ENCODE measurements at places on chromosomes 11 and 22.

GRCh38 chr11:120611581-120611980 lies 100.0 kb downstream of the GRIK4 start:
- no peak for DNase-seq

- DNase-seq: no peak
Measured at GRCh38 chr11:102705626-102706025, at the start of gene MMP27. Gene MMP27 (minus strand): TSS chr11:102705769. CDS start chr11:102705714, 55 bp downstream.

DNA sequence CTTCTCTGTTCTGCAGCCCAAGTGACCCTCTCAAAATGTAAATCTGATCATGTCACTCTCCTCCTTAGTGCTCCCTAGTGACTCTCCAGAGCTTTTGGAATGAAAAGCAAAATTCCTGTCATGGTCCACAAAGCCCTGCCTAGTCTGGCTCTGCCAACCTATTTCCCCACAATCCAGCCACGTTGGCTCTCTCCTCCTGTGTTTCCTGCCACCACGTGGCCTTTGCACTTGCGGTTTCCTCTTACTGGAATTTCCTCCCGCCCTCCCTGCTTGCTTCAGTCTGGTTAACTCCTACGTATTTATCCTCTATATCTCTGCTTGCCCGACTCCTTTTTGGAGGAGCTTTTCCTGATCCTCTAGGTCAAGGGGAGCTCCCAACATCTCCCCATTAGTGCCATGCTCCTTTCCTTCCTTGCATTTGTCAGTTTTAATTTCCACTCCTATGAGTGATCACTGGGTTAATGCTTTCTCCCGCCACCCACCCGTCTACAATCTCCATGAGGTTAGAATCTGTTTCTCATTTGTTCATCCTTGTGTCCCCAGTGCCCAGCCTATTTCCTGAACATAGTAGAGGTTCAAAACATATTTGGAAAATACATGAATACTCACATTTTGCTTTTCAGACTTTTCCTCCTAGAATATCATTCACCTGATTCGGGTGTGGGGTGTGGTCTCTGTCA lies 11.5 kb downstream of the NNMT start:
- DNase-seq: no peak

GRCh38 chr11:2374456-2375201 lies 2.5 kb upstream of the CD81 start:
- no peak for DNase-seq

DNA sequence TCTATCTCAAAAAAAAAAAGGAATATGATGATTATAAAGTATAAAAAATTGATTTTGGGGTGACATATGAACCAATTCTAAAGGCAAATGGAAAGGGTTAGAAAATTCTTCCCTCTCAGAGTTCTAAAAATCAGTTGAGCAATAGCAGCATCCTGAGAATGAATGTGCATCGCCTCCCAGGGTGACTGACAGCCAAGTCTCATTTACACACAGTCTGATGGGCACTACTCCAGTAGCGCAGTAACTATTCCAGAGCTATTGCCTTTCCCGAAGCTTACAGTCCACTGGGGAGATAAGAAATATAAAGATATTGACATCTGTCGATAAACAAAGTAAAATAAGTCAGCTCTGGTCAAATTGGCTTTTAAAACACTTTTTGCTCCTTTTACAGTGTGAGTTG lies 32.3 kb upstream of the SORL1 start:
- no peak for DNase-seq

DNA sequence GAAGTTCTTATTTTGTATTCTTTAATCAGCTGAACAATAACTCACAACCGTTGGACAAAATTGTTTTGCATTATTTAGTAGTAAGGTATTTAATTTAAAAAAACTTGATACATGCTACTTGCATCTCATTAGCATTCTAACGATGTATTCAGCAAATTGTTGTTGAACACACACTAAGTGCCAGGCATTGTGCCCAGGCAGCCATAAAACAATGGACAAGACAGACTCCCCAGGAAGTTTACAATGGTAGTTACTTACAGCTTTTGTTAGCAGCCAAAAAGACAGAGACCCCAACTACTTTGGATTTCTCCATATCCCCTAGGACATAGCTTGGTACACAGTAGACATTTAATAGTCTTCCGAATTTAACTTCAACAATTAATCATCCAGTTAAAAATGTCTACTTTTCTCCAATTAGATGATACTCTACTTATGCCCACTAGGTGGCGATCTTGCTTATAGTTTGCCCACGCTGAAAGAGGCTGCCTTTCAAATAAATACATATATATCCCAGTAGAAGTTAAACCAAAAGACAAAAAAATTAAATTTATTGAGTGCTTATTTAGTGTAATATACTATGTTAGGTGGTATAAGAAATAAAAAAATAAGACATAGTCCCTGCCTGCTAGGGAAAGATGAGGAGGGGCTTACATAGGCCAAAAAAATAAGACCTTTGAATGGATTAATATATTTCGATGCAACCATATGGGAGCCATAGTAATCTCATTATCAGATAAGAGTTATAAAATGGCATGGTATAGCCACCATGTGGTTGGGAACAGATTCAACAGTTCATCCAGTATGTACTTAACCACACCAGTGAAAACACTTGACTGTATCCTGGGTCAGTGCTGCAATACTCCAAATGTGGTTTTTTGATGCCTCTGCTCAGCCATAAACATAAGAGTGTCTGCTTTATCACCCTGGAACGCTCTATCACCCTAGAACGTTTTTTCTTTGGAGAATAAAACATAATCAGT lies 2.0 kb upstream of the FJX1 start:
- DNase-seq: peak; percentile 6

DNA sequence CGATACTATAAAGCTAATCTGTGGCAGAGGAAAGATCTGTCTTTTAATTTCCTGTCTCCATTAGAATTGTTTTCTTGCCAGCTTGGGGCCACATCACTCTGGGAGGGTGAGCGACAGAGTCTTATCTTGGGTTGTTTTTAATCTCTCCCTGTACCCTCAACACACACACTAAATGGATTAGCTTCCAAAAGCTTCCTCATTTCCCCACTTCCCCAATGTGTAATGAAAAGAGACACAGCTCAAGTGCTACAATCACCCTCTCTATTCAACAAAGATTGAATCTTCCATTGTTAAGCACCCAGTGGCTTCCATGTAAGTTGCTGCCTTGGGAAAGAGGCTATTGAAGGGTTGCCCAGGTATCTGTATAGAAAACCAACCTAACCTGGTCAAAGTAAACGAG lies 6.1 kb upstream of the ASCL3 start:
- DNase-seq: no peak

DNA sequence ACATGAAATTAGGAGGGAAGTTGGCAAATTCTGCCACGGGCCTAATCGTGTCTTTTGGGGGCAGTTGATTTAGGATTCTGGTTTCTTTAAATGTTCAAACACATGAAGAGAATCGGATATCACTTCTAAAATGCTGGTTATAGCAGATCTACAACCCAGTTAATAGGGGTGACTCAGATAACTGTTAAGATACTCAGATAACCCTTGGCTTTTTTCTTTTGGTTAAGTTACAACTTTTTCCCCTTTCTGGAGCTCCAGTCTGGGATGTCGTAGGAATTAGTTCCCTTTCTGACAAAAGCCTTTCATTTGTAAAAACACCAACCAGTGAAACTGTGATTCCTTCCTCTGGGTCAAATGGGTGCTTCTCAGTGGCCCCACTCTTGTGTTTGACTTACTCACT lies 976 bp downstream of the DEPDC7 start:
- DNase-seq: no peak

GRCh38 chr22:19603767-19604166 lies 79.6 kb upstream of the CLDN5 start:
- no peak for DNase-seq

GRCh38 chr11:118321386-118322082 lies 17.0 kb downstream of the CD3E start:
- DNase-seq: no peak

DNA sequence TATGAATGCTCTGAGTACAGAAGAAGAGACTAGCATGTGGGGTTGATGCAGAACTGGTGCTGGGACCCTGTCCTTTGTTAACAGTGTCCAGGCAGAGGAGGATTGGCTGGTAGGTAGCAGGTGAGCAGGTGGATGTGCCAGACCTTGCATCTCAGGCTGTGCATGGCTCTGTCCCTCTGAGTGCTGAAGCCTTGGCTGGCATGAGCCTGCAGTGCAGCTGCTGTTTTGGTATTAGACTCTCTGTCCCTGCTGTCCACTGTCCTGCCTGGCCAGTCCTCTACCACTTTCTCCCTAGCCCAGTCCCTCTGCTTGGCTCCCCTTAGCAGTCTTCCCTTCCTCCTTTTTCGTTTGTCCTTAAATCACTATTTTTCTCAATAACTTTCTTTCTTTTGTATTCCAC lies 213.6 kb upstream of the ZBED5 start:
- DNase-seq: no peak

GRCh38 chr22:49723478-49724029 lies 104.1 kb downstream of the BRD1 start:
- no peak for DNase-seq

DNA sequence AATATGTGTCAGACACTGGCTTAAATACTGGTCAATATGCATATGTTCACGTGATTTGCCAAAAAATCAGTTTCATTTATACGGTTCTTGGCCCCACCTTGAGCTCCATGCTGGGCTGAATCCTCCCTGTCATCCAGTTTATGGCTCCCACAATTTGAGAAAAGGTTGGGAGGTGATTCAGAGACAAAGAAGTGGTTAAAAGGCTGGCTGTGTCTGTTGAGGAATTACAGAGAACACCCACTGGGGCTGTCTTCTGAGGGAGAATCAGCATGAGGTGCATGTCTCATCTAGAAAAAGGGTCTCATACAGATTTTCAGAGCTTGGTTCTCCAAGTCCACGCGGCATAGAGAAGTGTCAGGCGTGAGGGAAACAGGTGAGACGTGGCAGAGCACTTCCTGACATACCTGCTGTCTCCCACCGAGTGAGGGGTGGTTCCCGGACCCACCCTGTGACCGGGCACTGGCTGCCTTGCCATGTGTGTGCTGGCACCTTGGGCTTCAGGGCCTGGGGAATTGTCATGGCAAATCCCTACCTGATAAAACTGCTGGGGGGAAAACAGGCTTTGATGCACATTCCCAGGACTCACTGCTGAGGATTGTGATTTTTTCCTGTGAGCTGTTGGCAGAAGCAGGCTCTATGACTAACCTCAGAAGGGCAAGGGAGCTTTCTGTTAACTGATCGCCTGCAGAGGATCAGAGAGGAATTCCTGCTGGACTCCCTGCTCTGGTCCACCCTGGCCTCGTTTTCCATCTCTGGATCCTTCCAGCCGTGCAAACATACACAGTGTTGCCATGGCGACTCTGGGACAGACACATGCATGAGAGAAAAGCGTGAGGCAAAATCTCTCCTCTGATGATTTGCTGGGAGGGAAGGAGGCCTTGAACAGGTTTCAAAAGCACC lies 223.6 kb downstream of the ADAMTS15 start:
- no peak for DNase-seq

- DNase-seq: no peak
Measured at GRCh38 chr22:36467042-36467810, 14.2 kb downstream of the TXN2 start.

DNA sequence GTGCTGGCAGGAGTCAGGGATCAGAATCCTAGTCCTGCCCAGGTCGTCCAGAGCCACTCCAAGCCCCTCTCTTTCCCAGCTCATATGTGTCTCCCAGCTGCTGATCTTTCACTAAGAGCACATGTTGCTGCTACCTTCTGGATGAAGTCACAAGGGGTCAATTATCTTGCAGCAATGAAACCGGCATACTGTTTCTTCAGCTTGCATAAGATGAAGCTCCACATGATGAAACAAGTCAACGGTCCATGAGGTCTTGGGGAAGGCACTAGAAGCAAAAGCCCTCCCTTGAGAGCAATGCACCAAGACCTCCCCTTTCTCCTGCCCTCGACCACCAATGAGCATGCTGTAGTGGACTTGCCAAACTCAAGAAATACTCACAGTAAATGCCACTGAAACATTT lies 148.9 kb downstream of the TENM4 start:
- no peak for DNase-seq

- no peak for DNase-seq
Measured at GRCh38 chr11:69035946-69036340, 12.8 kb upstream of the TPCN2 start.

DNA sequence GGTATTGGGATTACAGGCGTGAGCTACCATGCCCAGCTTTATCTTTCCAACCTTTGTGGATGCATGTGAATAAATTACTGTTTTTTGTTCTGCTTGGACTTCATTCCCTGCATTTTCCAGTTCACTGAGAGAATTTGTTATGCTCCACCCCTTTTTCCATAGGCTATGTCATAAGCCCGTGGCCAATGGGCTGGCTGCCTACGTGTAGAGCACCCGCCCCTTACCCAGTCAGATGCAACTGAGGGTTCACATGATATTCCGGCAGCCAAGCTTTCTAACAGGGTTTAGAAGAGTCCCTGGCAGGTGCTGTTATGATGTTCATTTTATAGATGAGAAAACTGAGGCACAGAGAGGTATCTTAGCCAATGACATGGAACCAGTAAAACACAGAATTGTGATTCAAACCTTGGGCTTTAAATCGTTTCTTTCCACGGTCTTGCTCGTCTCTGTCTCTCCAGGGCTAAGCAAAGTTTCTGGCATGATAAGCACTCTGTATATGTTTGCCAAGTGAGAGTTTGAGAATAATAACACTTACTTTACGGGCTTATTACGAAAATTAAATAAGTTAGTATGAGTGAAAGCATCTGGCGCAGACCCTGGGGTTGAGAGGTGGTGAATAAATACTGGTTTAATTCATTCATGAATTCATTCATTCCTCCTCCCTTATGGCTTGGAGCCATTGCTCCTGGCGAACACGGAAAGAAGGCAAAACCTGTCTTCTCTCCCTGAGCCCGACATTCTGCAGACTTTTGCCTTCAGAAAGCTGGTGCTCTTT lies 42.4 kb upstream of the RASD2 start:
- no peak for DNase-seq

DNA sequence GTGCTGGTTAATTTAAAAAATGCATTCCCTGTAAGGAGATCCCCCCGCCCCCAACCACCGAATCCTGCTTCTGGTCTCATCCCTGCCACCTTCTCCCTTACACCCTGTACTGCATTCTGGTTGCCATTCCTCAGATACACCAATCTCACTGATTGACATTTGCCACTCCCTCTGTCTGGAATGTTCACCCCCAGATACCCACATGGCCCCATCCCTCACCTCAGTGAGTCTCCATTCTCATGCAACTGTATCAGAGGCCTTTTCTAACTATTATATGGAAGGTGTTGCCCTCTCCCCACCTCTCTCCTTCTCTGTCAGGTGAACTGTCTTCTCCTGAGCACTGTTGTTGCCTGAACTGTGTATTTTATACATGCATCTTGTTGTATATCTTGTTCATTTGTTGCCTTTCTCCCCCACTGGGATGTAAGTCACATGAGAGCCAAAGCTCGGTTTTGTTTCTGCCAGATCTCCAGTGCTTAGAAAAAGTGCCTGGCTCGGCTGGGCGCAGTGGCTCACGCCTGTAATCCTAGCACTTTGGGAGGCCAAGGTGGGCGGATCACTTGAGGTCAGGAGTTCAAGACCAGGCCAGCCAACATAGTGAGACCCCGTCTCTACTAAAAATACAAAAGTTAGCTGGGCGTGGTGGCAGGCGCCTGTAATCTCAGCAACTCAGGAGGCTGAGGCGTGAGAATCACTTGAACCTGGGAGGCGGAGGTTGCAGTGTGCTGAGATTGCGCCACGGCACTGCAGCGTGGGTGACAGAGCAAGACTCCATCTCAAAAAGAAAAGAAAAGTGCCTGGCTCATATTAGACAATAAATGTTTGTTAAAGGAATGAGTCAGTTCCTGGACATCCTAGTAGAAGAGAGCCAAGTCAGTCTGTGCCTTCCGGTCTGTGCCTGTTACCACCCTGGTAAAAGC lies 61.0 kb downstream of the TNRC6B start:
- no peak for DNase-seq
